ENCODE measurements at places on chromosomes 11 and 22. TPM values are rescaled to one million over a fixed set of nuclear protein-coding genes. Genes with fewer than 3 reads are reported as not detected.

The HSPB2 gene
- not detected for total RNA-seq

The TBX1 gene
- total RNA-seq = not detected

The UBTFL1 gene
- total RNA-seq = not detected

- DNase-seq = no peak
These were observed 54.5 kb upstream of the MPEG1 start for GRCh38 chr11:59267196-59267595.

DNA sequence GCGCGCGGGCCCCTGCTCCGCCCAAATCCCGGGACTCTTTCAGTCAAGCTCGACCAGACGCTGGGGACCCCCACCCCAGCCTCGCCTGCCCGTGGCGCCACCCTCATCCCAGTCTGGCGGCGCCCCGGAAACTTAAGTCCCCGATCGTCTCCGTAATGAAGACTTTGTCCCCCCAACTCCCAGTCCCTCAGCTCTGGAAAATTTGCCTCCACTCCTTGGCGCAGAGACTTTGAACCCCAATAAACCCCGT lies 348 bp downstream of the PLCB3 start:
- no peak for DNase-seq

DNA sequence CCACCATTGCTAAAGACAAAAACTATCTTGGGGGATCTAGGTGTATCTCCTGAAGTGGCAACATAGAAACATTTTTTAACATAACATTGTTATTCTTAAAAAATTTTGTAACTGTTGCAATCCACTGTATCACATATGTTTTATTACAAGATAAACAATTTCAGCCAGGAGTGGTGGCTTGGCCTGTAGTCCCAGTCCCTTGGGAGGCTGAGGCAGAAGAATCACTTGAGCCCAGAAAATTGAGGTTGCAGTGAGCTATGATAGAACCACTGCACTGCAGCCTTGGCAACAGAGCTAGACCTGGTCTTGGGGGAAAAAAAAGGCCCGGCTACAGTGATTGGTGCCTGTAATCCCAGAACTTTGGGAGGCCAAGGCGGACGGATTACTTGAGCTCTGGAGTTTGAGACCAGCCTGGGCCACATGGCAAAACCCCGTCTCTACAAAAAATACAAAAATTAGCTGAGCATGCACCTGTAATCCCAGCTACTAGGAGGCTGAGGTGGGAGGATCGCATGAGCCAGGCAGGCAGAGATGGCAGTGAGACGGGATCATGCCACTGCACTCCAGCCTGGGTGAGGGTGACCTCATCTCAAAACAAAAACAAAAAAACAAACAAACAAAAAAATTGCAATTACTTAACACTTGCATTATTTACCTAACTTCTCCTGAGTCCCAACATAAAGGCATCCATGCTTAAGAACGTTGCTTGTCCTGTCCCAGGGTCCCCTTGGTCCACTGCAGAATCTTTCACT lies 1.5 kb upstream of the DEPDC5 start:
- no peak for DNase-seq

- DNase-seq = no peak
These were observed 124.3 kb downstream of the TRIM29 start for GRCh38 chr11:120013325-120014250.

DNA sequence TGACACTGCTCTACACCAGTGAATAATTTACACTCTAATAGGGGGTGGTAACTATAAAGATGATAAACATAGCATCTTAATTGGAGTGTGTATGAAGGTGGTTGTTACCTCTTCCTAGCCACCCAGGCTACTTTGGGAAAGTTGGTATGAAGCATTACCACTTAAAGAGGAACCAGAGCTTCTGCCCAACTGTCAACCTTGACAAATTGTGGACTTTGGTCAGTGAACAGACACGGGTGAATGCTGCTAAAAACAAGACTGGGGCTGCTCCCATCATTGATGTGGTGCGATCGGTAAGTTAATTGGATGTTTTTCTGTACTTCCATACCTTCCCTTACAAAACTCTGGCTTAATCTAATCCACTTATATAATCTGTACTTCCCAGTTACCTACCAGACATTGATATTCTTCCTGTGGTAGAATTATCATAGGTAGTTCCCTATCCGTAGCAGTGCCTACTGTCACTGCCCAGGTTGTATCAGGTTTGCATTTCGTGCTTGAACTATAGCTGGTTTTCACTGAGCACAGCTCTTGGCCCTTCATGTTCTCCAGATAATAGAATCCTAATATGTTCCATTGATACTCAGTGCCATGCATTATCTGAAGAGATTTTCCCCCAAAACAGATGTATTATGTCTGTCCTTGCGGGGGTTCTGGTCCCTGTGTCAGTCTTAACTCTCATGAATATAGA lies 2.2 kb downstream of the RPL27A start:
- no peak for DNase-seq

DNA sequence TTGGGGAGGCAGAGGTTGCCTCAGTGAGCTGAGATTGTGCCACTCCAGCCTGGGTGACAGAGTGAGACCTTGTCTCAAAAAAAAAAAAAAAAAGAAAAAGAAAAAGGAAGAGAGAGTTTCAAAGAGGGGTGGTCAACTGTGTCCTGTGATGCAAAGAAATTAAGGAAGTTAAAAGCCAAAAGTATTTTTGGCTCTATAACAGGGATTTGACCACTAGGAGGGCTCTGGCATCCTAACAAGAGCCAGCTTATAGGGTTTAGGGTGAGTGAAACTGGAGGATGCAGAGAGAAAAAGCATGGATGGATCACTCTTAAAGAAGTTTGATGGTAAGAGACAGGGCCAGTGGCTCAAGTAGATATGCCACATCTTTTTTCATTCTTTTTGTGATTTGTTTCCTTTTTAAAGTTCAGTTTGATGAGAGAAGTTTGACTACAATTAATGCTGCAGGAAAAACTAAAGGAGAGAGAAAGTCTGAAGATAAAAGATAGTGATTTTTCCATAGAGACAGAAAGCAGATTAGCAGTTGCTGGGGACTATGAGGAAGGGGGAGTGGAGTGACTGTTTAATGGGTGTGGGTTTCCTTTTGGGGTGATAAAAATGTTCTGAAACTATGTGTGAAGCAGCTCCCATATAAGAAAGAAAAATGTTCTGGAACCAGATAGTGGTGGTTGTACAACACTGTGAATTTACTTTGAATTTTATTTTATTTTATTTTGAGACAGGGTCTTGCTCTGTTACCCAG lies 11.1 kb upstream of the MICAL2 start:
- no peak for DNase-seq

DNA sequence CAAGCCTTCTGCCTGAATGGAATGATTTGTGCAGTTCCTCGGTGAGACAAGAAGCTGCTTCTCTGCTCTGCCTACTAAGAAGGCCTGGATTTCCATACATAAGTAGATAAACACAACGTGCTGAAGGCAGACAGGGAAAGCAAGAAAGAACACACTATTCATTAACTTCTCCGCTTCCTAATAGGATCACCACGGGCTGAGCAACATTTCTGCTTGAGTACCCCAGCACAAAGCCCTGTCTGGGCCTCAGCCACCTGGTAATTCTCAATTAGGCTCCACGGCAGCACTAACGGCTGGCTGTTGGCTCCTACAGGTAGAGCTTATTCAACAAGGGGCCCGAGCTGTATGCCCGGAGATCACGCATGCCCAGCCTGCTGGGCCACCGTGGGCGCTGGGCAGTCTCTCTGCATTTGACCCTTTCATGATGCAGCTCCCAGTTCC lies 1156.6 kb downstream of the TBC1D22A start:
- DNase-seq = no peak

DNA sequence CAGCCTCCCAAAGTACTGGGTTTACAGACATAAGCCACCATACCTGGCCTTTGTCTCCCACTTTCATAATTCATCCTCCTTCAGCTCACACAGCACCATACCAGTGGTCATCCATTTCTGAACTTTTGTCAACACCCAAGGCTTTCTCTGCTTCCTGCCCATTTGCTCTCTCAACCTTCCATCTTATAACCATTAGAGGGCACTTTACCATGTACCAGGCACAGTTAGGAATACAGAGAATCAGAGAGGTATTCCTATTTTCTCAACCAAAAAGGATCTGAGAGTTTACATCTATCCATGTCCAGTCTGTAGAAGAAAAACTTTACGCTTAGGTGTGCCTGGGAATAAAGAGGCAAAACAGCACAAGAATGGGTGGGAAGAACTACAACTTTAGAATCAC lies 397.6 kb downstream of the BUD13 start:
- DNase-seq = no peak

GRCh38 chr11:27429761-27430393 lies 42.7 kb downstream of the LGR4 start:
- no peak for DNase-seq

DNA sequence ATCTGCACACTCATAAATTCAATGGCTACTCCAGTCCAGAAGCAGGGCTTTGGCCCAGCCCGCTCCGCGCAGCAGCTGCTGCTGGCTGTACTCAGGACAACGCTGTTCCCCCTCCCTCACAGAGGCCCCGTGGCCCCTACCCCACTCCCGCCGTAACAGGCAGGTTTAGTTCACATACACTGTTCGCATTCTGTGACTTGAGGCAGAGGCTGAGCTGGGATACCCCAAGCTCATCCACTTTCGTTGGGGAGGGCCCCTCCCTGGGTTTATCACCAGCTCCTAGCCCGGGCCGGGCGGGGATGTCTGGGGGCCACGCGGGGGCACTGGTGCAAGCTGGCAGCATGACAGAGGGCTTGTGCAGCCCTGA lies 52.4 kb downstream of the SYT13 start:
- no peak for DNase-seq

DNA sequence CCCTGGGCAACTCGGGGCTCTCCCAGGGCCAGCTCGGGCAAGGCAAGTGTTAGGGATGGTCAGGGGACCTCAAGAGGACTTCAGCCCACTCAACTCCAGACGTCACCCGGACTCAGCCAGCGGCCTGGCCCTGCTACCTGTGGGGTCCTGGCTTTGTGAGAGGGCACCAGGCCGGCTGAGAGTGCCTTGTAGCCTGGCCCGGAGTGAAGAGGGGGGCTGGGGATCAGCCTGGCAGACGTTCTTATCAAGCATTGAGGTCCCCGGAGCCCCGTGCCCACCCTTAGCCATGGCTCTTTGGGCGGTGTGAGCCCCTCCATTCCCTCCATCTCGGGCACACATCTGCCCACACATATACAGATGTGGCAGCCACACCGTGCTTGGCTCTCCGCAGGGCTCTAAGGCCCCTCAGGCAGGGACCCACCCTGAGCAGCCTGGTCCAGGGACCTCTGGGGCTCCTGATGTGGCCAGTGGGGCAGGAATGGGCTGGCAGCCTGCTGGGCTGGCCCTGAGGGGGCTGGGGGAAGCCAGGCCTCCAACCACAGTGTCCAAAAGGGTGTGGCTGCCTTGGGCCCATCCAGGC lies 15.3 kb downstream of the LSP1 start:
- DNase-seq = no peak

- DNase-seq = no peak
These were observed 74.0 kb upstream of the TCF20 start for GRCh38 chr22:42344361-42344905.

- DNase-seq = no peak
These were observed 198.2 kb downstream of the SNX19 start for GRCh38 chr11:130718120-130718519.

GRCh38 chr11:58028687-58029411 lies 1.9 kb upstream of the OR6Q1 start:
- no peak for DNase-seq

GRCh38 chr11:1373536-1374214 lies 16.1 kb upstream of the BRSK2 start:
- DNase-seq = no peak

DNA sequence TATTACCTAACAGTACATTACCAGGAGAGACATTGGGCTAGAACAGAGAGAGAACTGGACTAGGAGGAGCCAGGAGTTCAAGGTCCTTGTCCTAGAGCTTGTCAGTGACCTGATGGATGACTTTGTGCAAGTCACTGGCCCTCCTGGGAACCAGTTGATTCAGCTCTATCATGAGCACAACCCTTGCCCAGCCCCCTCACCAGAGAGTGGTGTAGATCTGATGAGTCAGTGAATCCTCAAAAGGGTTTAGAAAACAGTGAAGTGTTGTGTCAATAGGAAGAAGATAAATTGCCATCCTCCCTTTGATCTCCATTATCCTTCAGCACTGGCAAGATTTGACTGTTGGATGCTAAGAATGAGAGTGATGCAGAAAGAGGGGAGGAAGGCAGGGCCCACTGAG lies 24.3 kb downstream of the NEU3 start:
- DNase-seq = no peak

GRCh38 chr11:36501236-36501635 lies 8.8 kb downstream of the TRAF6 start:
- DNase-seq = no peak

- DNase-seq = peak; percentile 47
These were observed 26.1 kb upstream of the ZBTB44 start for GRCh38 chr11:130340671-130341319.

- DNase-seq = no peak
These were observed 148.2 kb downstream of the SPATA19 start for GRCh38 chr11:133697161-133697560.

GRCh38 chr11:120235024-120235628 lies 4.8 kb upstream of the POU2F3 start:
- peak; percentile 32 for DNase-seq

DNA sequence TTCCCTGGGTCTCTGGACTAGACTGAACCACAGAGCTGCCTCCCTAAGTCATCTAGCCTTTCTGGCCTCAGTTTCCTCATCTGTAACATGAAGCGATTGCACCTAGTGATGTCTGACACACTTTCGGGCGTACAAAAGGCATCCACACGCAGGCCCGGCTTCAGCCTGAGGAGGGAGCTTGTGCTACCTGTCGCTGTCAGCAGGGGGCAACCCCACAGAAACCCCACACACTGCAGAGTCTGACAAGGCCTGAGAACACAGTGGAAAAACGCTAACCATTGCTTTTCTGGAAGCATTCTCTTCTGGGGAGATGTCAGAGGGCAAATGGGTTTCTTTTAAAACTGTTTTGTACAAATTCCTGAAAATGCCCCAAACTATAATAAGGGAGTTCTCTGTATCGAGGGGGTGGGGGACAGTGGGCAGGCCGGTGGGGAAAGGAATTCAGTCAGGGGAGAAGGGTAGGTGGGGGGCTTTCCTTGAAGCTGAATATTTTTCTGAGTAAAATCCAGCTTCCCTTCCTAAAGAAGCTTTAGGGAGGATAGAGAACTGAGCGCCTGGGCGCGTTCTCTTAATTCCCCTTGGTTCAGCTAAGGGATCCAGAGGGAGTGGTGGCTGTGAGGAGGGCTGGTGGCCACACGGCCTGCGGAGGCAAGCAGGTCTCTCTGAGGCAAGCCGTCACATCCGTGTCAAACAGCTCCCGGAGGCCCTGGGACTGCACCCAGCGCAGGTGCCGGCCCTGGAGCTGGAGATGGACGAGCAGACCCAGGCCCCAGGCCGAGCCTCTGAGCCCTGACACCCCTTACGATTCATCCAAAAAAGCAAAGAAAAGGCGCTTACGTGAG lies 533 bp downstream of the ELF5 start:
- no peak for DNase-seq

Data from CD4-positive, alpha-beta memory T cell (primary cell).